ENCODE measurements at places on chromosomes 7 and 10.

DNA sequence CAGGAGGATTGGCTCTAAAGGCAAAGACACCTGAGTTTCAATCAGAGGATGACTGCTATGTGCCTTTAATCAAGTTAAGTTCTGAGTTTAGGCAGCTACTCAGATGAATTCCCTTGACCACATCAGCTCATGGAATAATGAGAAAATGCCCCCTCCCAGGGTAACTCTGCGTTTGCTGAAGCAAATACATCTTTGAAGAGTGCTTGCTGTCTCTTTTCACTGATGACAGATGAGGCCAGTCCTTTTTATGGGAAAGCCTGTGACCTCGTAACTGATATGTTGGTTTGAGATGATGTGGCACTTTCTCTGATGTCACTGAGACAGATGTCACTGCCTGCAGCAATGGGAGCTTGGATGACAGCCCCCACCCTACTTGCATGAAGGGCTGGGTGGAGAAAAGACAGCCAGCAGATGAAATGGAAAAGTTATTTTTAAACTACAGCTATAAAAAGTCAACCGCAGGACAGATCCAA, 43.7 kb upstream of the DGKI start:
- DNase-seq = no peak

GRCh38 chr7:1591876-1592275, 22.0 kb upstream of the PSMG3 start:
- DNase-seq = no peak

- no peak for DNase-seq
Measured at GRCh38 chr7:134957005-134957404, 29.3 kb upstream of the AGBL3 start.

- no peak for DNase-seq
Measured at GRCh38 chr7:6556196-6556595, 4.9 kb upstream of the GRID2IP start.

GRCh38 chr10:33716501-33717267, 382.2 kb upstream of the NRP1 start:
- DNase-seq = peak; percentile 77

GRCh38 chr7:10483671-10484070, 490.0 kb upstream of the PHF14 start:
- no peak for DNase-seq

DNA sequence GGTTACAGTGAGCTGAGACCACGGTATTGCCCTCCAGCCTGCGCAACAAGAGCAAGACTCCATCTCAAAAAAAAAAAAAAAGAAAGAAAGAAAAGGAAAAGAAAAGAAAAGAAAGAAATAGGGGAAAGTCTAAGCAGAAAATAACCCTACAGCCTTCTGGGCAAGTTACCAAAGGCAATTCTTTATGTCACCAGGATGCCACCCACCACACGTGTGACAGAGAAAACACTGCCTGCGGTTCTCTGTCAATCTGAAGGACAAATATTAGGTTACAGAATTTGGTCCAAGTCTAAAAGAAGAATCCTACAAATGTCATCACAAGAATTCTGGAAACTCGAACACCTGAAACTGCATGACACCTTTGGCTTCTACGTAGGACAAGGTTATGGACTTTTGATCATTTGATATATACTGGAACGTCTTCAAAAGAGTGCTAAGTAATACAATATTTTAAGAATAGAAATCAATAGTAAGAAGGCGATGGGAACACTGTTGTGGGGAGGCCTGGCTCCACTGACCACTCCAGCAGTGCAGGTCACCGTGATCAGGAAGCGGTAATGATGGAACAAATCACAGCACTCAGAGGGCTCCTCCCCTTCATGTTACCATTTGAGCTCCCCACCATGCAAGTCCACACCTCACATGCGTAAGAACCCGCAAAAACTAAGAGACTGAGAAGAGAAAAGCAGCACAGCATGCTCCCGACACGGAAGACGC, 75.8 kb downstream of the MAD1L1 start:
- DNase-seq = no peak

DNA sequence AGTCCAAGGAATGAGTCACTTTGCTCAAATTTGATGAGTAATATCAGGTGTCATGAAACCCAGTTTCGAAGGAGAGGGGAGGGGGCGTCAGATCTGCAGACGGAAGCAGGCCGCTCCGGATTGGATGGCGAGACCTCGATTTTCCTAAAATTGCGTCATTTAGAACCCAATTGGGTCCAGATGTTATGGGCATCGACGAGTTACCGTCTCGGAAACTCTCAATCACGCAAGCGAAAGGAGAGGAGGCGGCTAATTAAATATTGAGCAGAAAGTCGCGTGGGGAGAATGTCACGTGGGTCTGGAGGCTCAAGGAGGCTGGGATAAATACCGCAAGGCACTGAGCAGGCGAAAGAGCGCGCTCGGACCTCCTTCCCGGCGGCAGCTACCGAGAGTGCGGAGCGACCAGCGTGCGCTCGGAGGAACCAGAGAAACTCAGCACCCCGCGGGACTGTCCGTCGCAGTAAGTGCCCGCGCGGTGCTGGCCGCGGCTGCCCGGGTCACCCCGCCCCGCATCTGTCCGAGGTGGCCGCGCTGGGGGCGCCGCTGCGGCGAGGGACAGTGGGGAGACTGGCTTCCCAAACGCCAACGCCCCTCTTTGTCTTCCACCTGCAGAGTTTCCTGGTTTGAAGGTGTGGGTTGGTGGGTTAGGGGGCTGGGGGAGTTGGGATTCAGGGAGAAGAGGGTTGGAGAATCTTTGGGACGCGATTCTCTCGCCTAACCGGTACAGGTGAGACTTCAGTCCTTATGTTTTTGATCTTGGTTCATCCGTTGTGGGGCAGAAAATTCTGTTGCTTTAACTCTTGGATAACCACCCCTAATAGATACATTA, at the start of gene TAC1:
TSS of gene TAC1 (plus strand) at position 351 of the 829 bp plus-strand sequence. CDS start 527 bp downstream, outside the sequence.
- no peak for DNase-seq

DNA sequence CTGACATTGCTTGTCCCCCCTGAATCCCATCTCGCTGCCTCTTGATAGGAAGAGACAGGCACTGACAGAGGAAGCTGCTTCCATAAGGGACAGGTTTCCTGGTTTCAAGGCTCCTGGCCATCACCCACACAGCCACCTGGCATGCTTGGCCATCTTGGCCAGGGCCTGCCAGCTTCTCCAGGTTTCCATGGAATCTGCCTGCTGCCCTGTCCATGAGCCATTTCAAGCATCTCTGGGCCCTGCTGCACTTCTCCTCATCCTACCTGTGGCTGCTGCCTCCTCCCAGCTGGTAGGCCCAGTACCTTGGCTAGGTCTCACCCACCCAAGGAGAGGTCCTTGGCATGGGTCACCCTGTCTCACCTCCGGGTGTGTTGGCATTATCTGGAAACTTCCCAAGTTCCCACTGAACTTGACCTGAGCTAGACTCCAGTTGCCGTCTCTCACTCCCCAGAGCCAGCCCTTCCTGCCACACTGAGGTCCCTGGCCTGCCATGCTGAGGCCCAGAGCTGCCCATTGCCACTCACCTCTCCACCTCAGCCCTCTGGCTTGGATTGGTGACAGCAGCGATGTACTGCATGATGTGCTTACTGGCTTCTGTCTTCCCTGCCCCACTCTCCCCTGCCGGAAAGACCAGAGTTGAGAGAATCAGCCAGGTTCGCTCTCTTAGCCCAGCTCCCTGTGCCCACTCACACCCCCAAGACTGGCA, 2.6 kb downstream of the MYO1G start:
- no peak for DNase-seq

Data from KBM-7 (cell line).